ENCODE measurements at places on chromosomes 2 and 18. TPM values are rescaled to one million over a fixed set of nuclear protein-coding genes. Genes with fewer than 3 reads are reported as not detected.

GCFC2 gene
- 25.0 TPM for total RNA-seq

COL4A3 gene
- not detected for total RNA-seq

MAP3K19 gene
- total RNA-seq, result not detected

TWIST2 gene
- 0.20 TPM for total RNA-seq

ASIC4 gene
- not detected for total RNA-seq

RAX gene
- not detected for total RNA-seq

L3MBTL4 gene
- 2.9 TPM for total RNA-seq

TBR1 gene
- not detected for total RNA-seq

MAP2 gene
- total RNA-seq, result 29.4 TPM

SFT2D3 gene
- 7.8 TPM for total RNA-seq

SPDYA gene
- not detected for total RNA-seq

PAX8 gene
- total RNA-seq, result 2.1 TPM

EGR4 gene
- total RNA-seq, result not detected

C2orf68 gene
- total RNA-seq, result 7.9 TPM

TUBB8B gene
- total RNA-seq, result not detected

CXCR4 gene
- 17.2 TPM for total RNA-seq

C1GALT1C1L gene
- total RNA-seq, result not detected

RIT2 gene
- not detected for total RNA-seq

VAMP5 gene
- 201 TPM for total RNA-seq

AGBL5 gene
- total RNA-seq, result 16.4 TPM

C18orf32 gene
- total RNA-seq, result 30.2 TPM

POTEC gene
- not detected for total RNA-seq

AMMECR1L gene
- 10.9 TPM for total RNA-seq

LOXHD1 gene
- not detected for total RNA-seq

ADGRF3 gene
- total RNA-seq, result 0.05 TPM

SF3B6 gene
- 209 TPM for total RNA-seq

NMUR1 gene
- not detected for total RNA-seq

MFSD6 gene
- 2.3 TPM for total RNA-seq

CMPK2 gene
- 30.0 TPM for total RNA-seq

TRABD2A gene
- 0.60 TPM for total RNA-seq

PFN4 gene
- total RNA-seq, result not detected

VSNL1 gene
- total RNA-seq, result not detected

Data from mammary microvascular endothelial cell (primary cell).